ENCODE measurements at places on chromosomes 11 and 22. TPM values are rescaled to one million over a fixed set of nuclear protein-coding genes. Genes with fewer than 3 reads are reported as not detected.

Gene NPTXR
- polyA plus RNA-seq, result 4.3 TPM

Gene LIPT2
- 8.1 TPM for polyA plus RNA-seq

Gene SHISAL1
- 2.3 TPM for polyA plus RNA-seq

Gene MPPED2
- polyA plus RNA-seq, result 23.1 TPM

Gene MMP1
- polyA plus RNA-seq, result 0.35 TPM

- no peak for DNase-seq
Measured at GRCh38 chr11:133175103-133175502, 357.2 kb downstream of the OPCML start.

DNA sequence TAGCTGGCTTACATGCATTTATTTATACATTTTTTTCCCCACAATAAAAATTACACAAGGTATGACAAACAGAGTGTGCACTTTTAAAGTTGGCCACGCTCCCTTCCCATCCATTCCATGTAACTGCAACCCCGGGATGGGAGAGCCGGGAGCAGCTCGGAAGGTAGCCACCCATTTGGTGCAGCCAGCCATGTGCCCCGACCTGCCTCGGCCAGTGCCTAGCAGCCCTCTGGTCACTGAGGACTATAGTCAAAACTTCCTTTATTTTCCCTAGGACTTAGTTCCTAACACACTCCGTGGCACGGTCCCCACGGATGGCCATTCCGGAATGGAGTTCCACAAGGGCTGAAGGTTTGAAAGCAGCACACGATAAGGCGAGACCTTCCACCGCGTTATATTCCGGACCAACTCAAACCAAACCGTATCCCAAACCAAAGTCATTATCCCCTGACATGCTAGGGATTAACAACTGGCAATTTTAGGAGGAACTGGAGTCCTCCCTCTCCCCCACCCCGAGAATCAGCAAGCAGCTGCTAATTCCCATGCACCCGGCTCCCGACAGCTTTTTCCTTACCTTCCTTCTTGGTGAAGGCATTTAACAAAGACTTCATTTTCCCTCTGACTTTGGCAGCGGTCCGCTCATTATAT, 426.4 kb downstream of the SHANK2 start:
- DNase-seq, result no peak

DNA sequence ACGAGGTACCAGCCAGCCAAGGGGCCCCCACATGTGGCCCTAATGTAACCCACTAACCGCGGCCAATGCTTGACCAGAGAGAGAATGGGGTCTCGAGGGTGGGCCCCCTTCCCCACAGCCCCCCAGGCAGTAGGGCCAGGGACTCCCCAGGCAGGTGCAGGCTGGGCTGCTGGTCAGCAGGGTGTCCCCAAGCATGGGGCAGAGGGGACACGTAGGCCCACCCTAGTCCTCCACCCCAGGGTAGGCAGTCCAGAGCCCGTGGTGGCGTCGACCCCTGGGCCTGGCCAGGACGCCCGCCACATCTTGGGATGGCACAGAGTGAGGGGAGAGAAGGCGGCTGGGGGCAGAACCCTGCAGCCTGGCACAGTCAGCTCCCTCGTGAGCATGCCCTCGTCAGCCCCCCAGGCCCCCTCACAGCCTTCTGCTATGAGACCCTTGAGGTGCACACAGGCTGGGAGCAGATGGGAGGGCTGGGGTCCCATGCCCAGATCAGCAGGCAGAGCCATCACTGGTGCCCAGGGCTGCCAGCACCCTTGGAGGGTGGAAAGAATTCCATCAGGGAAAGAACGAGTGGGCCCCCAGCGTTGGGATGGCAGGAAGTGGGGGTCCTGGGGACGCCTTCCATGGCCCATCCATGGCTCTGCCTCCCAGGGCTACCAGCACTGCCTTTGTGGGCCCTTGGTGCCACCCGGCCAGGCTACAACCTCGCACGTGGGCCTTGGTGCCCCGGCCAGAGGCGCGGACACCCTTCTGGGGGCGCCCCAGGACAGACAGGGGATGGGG, 6.1 kb downstream of the TNNT3 start:
- no peak for DNase-seq

GRCh38 chr11:123206791-123207434, 11.9 kb upstream of the CLMP start:
- DNase-seq, result no peak

GRCh38 chr11:63919267-63920125, 2.5 kb upstream of the RCOR2 start:
- no peak for DNase-seq
